ENCODE measurements at places on chromosomes 6 and 20.

GRCh38 chr20:58267389-58268215 lies 39.1 kb upstream of the ANKRD60 start:
- no peak overlapping the region for H3K27ac ChIP-seq
- DNase-seq: no peak
- H3K4me1 ChIP-seq: peaks cover 10% of the 10 kb centered on the region
- no peaks in the 10 kb centered on the region for H3K27me3 ChIP-seq
- no peak overlapping the region for H3K4me3 ChIP-seq

DNA sequence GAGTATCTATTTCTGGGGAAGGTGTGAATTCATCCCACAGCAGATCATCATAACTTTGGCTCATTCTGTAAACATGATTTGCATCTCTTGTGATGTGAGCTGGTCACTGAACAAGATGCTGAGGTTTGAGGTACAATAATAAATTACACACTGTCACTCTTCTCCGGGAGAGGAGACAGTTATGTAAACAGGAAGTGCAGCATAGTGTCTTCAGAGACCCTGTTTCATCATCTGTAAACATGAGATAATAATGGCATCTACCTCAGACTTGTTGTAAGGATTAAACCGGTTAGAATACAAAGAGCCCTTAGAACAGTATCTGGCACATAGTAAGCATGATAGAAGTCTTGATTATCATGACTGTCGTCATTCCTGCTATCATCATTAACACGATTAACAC lies 125.2 kb downstream of the TBC1D7 start:
- no peak for DNase-seq
- H3K27ac ChIP-seq: no peak overlapping the region
- H3K36me3 ChIP-seq: no peaks in the 10 kb centered on the region

DNA sequence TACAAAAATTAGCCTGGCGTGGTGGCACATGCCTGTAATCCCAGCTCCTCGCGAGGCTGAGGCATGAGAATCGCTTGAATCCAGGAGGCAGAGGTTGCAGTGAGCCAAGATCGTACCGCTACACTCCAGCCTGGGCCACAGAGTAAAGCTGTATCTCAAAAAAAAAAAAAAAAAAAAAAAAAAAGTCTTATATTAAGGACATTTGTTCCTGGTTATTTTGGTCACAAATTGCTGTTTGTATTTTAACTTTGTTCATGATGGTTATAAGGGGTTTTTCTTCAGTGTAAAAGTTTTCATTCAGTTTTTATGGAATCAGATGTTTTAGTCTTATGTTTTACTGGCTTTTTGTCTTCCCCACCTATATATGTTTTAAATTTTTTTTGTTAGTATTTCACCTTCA lies 13.9 kb downstream of the FILIP1 start:
- no peak overlapping the region for H3K4me3 ChIP-seq
- no peak overlapping the region for H3K27ac ChIP-seq
- no peak for DNase-seq
- no peaks in the 10 kb centered on the region for H3K4me1 ChIP-seq
- H3K27me3 ChIP-seq: peaks cover 4% of the 10 kb centered on the region

DNA sequence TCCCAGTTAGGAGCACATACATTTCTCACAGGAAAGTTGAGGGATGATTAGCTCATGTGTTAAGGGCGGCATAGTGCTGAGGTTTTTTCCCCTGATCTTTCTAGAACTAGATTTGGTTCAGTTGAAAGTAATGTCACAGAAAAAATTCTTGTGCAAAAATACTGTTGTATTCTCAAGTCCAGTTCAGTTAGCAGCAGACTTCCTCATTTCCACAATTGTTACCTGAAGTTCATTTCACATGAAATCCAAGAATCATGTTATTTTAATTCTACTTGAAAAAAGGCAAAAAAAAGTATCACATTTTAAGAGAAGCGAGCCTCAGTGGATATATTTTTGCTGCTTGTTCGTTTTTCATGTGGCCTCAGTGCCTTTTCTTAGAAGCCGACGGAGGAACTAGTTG lies 227.8 kb downstream of the TMEM242 start:
- no peak for DNase-seq
- H3K27me3 ChIP-seq: no peaks in the 10 kb centered on the region
- H3K36me3 ChIP-seq: peaks cover 10% of the 10 kb centered on the region
- peaks cover 21% of the 10 kb centered on the region for H3K4me1 ChIP-seq
- no peak overlapping the region for H3K4me3 ChIP-seq

DNA sequence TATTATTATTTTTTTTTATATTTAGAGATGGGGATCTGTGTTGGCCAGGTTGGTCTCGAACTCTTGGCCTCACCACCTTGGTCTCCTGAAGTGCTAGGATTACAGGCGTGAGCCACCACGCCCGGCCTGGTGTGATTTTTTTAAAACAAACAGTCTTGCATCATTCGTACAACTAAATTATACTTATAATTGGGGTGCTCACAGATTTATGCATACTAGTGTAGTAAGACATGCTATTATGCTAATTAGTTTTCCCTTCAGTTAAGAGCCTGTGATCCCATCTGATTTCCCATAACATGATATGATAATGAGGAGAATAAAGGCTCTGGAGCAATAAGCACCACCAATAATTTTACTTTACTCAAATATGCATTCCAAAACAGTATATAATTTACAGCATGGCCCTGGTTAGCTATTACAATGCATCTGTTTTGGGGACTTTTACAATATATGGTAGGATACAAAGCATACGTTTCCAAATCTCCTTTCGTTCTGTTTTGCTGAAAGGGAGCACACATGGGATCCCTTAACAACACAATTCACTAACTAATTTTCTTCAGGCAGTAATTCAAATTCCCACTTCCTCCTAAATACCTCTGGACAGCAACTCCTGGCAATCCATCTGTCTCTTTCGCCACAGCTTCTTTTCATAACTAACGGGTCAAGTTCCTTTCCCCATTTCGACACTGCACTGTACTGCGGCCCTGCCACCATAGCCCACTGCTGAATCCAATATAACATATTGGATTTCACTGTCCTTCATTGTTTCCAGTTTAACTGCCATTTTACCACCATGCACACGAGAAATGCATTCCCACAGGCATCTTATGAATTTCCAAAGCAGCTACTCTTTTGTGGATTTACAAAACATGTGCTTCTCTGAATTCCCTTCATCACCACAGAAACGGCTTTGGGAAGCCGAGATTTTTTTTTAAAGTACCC lies 1.7 kb downstream of the NUDT3 start:
- no peaks in the 10 kb centered on the region for H3K27me3 ChIP-seq
- peak overlapping the region; percentile 82 for H3K4me3 ChIP-seq
- no peak for DNase-seq

- no peak within 1 kb of the TSS for H3K27ac ChIP-seq
- no peak for DNase-seq
- H3K4me1 ChIP-seq: peaks cover 28% of the 10 kb centered on the region
These were observed at the start of gene TCF21 for GRCh38 chr6:133888929-133889556. TSS of gene TCF21 (plus strand) at chr6:133889113. CDS start at chr6:133889398, 285 bp downstream.

- peaks cover 63% of the 10 kb centered on the region for H3K36me3 ChIP-seq
- no peak for DNase-seq
- H3K4me1 ChIP-seq: no peaks in the 10 kb centered on the region
- H3K4me3 ChIP-seq: no peak overlapping the region
- no peak overlapping the region for H3K27ac ChIP-seq
These were observed 13.3 kb upstream of the DNAJC5 start for GRCh38 chr20:63881451-63882226.

DNA sequence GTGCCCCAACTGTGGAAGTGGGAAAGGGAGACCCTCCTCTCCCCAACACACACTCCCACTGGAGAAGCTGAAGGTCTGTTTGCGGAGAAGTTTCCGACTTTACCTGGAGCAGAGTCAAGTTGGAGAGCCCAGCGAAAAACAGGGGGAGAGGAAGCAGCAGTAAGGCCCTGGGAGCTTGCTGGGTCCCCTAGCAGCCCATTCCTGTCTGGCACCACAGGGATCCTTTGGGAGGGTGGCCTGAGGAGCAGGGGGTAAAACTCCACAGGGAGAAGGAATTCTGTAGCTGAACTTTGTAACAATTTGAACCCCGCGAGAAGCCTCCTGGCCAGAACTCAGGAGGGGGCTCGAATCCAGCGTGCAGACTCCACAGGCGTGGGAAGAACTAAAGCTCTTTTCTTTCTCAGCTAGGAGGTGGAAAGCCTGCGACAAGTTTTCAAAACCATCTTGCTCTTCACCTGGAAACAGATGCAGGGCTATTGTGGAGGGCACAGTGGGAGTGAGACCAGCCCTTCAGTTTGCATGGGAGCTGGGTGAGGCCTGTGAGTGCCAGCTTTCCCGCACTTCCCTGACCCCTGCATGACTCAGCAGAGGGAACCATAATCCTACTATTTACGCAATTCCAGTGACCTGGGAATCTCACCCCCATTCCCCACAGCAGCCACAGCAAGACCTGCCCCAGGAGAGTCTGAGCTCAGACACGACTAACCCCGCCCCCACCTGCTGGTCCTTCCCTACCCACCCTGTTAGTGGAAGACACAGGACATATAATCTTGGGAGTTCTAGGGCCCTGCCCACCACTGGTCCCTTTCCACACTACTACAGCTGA lies 25.8 kb downstream of the SERPINB9 start:
- H3K4me3 ChIP-seq: no peak overlapping the region
- peaks cover 63% of the 10 kb centered on the region for H3K4me1 ChIP-seq
- H3K27me3 ChIP-seq: no peaks in the 10 kb centered on the region
- H3K36me3 ChIP-seq: no peaks in the 10 kb centered on the region
- H3K27ac ChIP-seq: peak overlapping the region; percentile 73
- DNase-seq: no peak

- no peaks in the 10 kb centered on the region for H3K4me1 ChIP-seq
- no peak for DNase-seq
- no peak overlapping the region for H3K27ac ChIP-seq
- H3K4me3 ChIP-seq: no peak overlapping the region
- H3K27me3 ChIP-seq: peaks cover 12% of the 10 kb centered on the region
- no peaks in the 10 kb centered on the region for H3K36me3 ChIP-seq
These were observed 14.9 kb upstream of the HDDC2 start for GRCh38 chr6:125316621-125317020.

DNA sequence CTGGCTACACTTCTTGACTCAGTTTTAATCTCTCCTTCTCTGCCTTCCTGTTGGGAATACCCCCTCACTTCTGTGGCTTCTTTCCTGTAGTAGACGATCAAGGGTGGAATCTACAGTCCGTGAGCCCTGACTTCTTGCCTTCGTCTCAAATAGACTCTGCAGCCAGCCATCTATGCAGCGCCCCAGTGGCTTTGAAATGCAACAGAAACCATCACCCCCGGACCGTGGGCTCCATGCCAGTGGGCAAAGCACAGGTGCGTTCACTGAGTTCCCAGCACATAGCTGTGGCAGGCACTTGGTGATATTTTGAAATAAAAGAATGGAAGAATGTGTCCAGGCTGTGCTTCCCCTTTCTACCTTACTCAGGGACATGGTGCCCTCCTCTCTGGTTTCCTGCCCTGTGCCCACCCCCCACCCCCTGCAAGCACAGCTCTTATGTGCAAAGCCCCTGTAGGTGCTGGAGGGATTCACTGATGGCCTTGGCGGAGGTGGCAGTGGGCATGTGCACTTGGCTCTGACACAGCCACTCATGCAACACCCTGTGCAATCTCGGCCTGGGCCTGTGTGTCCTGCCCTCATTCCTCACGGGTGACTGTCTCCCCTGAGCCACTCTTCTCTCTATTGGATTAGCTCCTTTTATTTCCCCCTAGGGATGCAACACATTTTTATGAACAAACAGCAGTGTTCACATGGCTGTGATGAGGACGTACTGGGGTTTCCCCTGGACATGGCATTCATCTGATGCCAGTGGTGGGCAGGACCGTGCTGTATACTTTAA lies 5.5 kb upstream of the CDSN start:
- H3K27me3 ChIP-seq: no peaks in the 10 kb centered on the region
- no peak overlapping the region for H3K27ac ChIP-seq
- peaks cover 8% of the 10 kb centered on the region for H3K4me1 ChIP-seq
- H3K4me3 ChIP-seq: no peak overlapping the region
- no peaks in the 10 kb centered on the region for H3K36me3 ChIP-seq
- no peak for DNase-seq

GRCh38 chr6:105097288-105097687 lies 82.5 kb downstream of the POPDC3 start:
- H3K4me1 ChIP-seq: no peaks in the 10 kb centered on the region
- DNase-seq: no peak
- H3K27ac ChIP-seq: no peak overlapping the region
- H3K27me3 ChIP-seq: no peaks in the 10 kb centered on the region

GRCh38 chr6:32883789-32884188 lies 29.8 kb downstream of the PSMB9 start:
- H3K27ac ChIP-seq: no peak overlapping the region
- H3K4me1 ChIP-seq: no peaks in the 10 kb centered on the region
- H3K4me3 ChIP-seq: no peak overlapping the region

DNA sequence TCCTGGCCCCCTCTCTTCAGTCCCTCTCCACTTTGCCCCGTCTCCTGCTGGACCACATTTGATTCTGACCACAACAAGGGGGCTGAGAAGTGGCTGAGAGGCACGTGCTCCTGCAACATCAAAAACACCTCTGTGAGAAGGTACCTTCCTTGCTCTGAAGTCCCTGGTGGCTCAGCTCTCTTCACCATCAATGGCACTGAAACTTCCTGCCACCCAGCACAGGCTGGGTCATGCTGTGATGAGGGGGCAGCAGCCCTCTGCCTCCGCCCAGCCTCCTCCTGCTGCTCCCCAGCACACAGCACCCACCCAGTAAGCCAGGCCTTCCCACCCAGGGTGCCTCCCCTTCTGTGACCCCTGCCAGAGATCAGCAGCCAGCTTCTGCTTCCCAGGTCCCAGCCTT lies 10.3 kb downstream of the ZMYND8 start:
- no peaks in the 10 kb centered on the region for H3K27me3 ChIP-seq
- H3K4me1 ChIP-seq: peaks cover 37% of the 10 kb centered on the region
- H3K36me3 ChIP-seq: peaks cover 46% of the 10 kb centered on the region
- H3K27ac ChIP-seq: no peak overlapping the region

Measured in CD4-positive, alpha-beta T cell (primary cell).